NCI-H1092 (cell line): ENCODE measurements at places on chromosomes 7 and 10.

- no peak for DNase-seq
Observed at GRCh38 chr7:126718419-126718818, 534.3 kb downstream of the GRM8 start.

DNA sequence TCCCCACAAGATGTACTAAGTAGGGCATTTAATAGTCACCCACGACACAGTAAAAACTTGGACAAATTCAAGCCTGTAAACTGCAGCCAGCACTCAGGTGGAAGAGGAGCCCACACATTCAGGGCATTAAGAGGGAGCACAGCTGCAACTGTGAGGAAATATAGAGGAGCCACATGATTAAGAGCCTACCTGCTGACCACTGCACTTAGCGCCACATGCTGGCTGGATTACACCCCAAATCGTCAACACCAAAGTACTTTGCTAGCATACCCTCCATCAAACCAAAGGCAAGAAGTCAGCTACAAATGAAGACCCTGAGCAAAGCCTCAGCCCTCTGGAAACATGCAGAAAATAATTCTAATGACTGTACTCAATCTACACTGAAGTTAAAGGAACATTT lies 322.3 kb upstream of the PLXDC2 start:
- no peak for DNase-seq

DNA sequence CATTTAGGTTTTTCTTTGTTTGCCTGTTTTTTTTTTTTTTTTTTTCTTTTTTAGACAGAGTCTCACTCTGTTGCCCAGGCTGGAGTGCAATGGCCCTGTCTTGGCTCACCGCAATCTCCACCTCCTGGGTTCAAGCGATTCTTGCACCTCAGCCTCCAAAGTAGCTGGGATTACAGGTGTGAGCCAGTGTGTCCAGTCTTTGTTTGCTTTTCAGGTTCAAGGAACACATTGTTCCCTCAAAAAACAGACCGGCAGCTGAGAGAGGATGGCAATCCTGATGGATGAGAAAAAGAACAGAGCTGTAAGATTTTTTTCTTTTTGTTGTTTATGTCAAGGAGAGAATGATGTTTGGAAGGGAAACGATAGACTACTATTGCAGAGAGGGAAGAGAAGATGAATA lies 23.3 kb upstream of the RHOBTB1 start:
- DNase-seq: no peak

- no peak for DNase-seq
Observed at GRCh38 chr7:18834577-18834976, 282.9 kb downstream of the TWIST1 start.

GRCh38 chr10:69844698-69845097 lies 43.0 kb downstream of the COL13A1 start:
- no peak for DNase-seq

DNA sequence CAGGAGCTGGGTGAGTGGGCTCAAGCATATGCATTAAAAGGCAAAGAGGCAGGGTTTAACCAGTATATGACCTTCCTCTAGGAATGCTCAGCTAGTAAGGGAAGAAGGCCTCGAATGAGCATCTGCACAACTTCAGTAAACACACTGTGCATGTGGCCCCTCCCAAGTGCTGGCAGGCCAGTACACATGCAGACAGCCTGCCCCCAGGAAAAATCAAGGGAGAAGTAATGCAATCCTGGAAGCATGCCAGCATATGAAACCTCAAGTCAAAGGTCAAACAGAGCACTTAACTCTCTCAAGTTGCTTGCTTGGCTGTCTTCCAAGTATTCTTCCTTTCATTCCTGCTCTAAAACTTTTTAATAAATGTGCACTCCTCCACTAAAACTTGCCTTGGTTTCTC lies 208.4 kb downstream of the ACTR3B start:
- no peak for DNase-seq

- no peak for DNase-seq
Observed at GRCh38 chr7:44048031-44048795, 3.7 kb downstream of the DBNL start.
